ENCODE measurements at places on chromosomes 5 and 9.

DNA sequence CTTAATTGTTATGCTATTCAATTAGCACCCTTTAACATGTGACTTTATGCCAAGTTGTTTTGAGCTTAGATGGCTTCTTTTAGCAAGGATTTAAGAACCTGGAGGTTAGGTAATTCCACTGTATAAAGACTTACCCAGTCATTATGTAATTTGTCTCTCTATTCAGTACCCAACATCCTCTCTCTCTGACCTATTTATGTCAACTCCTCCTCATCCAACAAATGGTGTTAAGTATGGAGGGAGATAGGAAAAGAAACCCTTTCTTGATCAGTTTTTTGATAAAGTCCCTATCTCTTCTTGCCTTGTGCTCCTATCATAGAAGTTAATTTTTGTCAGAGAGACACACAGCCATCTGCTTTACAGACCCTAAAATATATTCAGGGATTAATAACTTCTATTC, 181.2 kb upstream of the GPR151 start:
- DNase-seq: no peak

- DNase-seq: no peak
Observed at GRCh38 chr9:71079451-71079850, 42.0 kb downstream of the TRPM3 start.

- no peak for DNase-seq
Observed at GRCh38 chr9:96766199-96766598, 11.7 kb downstream of the ZNF510 start.

DNA sequence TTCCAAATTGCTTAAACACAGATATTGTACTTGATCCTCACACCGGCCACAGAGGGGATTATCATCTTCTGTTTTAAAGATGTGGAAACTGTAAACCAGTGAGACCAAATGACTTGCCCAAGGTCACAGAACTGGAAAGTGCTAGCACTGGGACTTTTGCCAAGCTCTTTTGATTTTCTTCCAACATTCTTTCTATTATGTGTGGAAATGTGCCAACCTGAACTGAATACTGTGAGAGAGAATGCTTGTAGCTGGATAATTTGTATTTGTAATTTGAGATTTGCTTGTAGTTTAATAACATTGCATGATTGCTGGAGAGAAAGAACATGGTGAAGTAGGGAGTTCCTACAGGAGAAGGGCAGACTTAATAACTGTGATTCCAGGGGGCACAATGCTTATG, 977.9 kb upstream of the NUDT12 start:
- DNase-seq: no peak

DNA sequence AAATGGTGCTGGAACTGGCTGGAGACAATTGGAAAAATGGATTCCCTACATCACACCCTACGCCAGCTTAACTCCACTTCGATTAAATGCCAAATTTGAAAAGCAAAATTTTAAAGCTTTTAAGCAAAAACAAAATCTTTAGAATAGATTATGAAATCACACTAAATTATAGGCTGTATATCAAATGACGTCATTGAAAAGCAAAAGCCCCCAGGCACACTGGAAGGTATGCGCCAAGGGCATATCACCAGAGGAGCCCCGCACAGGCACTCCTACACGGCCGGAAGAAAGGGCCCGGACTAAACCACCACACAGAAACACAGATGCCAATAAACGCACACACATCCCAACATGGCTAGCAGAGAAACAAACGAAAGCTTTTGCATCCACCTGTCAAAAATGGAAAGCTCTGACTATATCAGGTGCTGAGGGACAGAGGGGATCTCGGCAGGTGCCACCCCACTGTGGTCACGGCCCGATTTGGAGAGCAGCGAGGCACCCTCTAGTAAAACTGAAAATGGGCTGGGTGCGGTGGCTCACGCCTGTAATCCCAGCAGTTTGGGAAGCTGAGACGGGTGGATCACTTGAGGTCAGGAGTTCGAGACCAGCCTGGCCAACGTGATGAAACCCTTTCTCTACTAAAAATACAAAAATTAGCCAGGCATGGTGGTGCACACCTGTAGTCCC, 17.0 kb upstream of the MXD3 start:
- DNase-seq: no peak

All from T-helper 2 cell (primary cell).